Hippocampal formation (tissue), 2 donors: ENCODE measurements at places on chromosomes 12 and 14.

- no peak for DNase-seq
These were observed 71.4 kb upstream of the GPR68 start for GRCh38 chr14:91315844-91316267.

- peak; percentile 32 for DNase-seq
These were observed 31.2 kb upstream of the USP44 start for GRCh38 chr12:95582230-95583058.

GRCh38 chr12:45298721-45299692 lies 83.1 kb downstream of the ANO6 start:
- DNase-seq = no peak

DNA sequence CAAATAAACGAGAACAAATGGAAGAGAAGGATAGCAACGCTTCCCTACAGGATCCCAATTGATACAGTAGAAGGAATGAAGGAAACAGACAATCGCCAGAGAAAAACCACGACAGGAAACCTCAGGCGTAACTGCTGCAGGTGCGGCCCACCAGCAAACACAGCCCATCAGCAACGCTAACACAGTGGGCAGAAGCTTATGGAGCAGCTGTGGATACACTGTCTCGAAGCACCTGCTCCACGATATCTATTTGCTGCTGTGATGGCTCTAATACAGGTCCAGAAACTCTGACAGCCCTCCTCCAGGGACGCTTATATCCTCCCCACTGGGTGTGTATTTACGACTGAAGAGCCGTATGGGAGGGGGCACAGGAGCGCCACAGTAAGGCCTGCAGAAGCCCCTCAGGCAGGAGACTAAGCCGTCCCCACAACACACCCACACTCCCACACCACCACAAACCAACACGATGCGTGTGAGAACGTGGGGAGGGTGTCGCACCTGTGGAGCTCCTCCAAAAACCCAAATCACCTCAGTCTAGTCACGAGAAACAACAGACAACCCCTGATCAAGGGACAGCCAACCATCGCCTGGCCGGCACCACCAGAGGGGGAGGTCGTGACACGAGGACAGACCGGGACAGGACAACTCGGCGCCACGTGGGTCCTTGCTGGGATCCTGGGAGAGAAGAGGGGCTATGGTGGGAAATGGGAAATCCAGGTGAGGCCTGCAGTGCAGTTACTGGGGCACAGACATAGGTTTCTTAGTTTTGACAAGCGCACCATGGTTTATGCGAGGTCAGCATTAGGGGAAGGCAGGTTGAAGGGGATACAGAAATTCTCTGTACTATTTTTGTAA lies 24.0 kb downstream of the POLE start:
- DNase-seq = no peak

DNA sequence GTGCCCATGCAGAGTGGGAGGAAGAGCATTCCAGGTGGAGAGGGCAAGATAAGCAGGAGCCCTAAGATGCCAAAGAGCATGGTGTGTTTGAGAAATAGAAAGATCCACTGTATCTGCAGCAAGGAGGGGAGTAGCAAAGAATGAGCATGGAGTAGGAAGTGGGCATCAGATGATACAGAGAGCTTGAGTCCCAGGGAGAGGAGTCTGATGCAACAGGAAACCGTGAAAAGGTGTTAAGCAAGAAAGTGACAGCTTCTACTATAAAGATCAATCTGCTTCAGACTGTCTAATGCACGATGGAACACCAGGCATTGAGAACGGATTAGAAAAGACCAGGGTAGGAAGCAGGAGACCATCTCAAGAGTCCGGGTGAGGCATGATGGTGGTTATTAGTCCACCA lies 12.3 kb upstream of the GPRC5D start:
- no peak for DNase-seq

GRCh38 chr12:47362126-47362705 lies 282.5 kb upstream of the AMIGO2 start:
- DNase-seq = no peak

DNA sequence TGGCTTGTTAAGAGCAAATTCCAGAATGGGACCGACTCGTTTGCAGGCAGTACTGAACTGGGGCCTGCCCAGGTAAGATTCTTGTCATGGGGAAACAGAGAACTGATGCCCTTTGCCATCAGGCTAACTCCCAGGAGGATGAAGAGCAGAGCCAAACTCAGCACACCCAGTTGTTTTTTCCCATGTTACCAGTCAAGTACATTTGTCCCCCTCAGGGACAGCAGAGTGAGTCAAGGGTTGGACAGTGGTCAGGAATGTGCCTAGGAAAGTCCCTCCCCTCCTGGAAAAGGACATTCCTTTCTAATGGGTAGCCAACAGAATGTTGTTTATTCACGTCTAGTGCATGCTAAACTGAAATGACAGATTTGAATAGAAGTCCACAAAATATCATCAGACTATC lies 1.6 kb downstream of the ART4 start:
- DNase-seq = no peak

- DNase-seq = no peak
These were observed 38.9 kb downstream of the DAD1 start for GRCh38 chr14:22549981-22550673.
